ENCODE measurements at places on chromosomes 1 and 21.

DNA sequence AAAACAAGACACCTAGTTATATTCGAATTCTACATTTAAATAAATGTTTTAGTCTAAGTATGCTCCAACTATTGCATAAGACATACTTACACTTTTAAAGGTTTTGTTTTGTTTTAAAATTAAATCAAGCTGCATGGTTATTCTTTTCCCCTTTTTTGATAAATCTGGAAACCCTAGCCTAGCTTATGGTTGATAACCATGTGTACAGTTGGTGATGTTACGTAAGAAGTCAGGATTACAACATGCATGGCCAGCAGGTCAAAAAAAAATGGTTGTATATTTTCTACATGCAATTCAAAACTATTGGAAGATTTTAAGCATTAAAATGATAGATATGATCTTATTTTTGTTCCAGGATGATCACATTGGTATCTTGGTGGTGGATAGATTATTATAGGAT lies 1600.6 kb downstream of the PLA2G4A start:
- no peak for DNase-seq

DNA sequence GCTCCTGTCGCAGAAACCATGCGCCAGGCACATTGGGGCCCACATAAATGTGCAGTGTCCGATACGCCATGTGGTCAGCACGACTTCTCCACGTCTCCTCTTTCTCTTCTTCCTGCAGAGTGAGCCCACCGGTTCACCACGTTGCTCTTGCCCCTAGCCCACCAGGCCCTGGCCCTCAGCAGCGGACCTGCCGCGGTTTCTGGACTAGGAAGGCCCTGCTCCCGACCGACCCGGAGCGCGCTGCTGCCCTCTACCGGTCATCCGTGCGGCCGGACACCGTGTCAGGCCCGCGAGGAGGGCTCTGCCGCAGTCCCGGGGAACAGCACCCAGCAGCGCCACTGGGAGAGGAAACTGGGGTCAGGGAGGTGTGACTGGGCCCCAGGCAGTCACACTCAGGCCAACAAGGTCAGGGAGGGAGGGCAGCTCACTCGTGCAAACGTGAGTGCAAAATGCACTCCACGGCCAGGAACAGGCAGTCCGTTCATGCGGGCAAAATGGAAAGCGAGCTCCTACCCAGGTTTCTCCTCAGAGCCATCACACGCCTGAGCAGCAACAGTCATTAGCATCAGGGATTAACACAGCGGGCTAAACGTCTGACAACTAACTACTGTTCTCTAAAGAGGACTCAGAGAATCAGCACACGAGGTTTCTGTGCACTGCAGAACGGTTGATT lies 13.7 kb downstream of the TLR5 start:
- peak; percentile 44 for DNase-seq

DNA sequence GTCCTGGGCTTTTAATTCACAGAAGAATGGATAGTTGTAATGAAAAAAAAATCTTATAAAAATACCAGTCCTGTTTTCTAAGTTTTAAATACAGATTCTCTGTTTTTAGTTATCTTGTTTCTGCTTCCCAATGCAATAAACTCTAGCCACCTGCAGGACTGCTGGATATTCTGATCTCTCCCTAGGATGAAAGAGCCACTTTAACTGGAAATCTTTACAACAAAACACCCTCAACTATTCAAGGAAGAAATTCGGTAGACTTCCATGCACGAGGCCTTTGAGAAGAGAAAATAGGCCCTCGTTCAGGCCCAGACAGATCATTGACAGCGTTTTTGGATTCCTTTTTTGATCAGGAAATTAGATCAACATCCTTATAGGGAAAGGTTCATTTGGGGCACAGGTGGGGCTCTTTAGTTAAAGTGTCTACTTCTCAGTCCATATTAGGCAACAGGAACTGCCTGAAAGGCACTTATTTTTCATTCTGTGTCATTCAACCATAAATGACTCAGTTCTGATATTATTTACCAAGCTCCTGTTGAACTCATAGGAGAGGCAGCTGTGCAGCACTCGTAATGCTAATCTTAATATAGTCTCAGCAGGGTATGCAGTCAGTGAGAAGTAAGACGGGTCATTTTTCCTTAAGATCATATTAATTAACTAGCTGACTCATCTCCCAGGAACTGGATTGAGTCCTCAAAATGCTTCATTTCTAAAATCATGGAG lies 71.1 kb upstream of the ERRFI1 start:
- peak; percentile 13 for DNase-seq

- DNase-seq: no peak
These were observed 83.9 kb upstream of the SGIP1 start for GRCh38 chr1:66450043-66450514.

DNA sequence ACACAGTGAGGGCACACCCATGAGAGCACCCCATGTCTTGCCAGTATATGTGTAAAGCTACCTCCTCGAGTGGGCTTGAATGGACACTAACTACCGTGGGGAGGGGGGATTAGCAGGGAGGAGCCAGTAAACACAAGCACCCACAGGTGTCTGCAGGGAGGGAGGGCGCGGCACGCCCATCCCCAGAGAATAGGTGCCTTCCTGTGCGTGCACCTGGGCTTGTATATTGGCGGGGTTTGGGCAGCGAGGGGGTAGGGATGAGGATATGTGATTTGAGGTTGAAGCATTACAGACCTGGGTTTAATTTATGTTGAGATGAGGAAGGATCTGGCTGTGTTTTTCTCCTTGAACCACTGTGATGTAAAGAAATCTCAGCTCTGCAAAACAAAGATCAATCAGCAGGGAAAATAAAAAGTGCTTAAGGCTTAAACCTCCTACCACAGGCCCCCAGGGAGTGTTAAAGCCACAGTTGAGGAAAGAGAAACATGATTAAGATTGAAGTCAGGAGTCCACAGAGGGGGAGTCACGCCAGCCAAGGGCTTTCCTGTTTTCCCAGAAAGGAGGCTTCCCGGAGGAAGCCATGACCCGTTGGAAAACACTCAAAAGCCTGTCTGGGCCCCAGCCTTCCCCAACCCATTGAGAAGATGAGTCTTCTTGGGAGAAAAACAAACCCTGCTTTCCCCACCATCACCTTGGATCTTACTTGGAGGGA lies 80.0 kb downstream of the CAMK2N1 start:
- DNase-seq: no peak

DNA sequence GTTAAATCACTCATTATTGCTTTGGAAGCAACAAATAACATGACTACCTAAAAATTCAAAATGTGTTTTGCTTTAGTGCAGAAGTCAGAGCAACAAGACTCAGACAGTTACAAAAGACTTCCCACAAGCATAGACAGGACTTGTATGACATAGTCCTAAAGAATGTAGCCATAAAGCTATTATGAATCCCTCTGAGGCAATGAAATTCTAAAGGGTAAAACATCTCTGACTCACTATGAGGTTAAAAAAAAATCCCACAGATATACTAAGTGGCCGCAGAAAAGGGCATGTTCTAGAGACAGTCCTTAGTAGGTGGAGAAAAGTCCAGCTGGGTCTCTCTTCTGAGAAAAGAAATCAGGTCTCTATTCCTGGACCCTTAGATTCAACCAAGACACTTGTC lies 4.9 kb downstream of the PRKAB2 start:
- DNase-seq: no peak

DNA sequence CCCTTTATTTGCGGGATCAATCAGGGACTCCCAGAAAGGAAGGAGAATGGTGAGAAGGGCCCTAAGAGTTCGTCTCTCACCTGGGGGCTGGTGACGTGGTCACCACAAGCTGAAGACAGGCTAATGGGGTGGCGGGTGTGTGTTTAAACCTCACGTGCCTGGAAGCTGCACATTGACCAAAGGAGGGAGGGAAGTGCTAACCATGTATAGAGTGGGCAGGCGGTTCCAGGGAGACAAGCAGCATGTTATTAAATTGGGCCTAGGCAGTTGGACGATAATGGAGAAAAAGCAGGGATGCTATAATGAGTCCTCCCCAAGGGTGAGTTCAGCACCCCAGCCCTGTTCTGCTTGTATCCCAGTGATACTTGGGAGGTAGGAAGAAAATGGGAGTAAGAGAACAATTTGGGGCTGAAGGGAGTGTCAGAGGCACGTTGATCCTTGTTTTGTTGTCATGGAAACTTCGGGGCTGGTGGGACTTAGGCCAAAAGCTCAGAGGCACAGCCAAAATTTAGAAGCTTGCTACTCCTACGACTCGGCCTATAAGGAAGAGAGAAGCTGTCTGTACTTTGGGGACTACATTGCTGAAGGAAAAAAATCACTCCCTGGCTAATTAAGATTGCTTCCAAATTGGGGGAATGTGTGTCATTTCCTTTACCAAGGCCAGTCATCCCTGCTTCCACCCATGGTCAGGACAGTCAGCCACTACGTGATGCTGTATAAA lies 33.2 kb upstream of the EPHA8 start:
- DNase-seq: no peak

- DNase-seq: no peak
These were observed 998.6 kb downstream of the TTLL7 start for GRCh38 chr1:83000286-83000685.

DNA sequence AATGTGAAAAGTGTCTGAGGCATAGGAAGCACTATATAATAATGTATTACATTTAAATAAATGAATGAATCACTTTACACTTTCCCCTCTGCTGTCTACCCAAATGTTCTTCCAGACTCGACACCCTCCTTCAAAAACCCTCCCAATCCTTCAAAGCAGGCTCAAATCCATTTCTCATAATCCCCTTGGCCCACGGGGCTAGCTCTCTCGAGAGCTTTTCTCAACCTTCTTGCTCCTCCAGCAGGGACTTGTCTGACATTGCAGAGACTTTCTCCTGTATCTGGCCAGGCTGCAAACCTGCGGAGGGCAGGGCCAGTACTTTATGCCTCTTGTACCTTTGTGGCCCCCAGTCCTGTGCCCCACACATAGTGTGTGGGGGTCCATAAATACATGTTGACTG lies 14.1 kb upstream of the CNTN2 start:
- no peak for DNase-seq

DNA sequence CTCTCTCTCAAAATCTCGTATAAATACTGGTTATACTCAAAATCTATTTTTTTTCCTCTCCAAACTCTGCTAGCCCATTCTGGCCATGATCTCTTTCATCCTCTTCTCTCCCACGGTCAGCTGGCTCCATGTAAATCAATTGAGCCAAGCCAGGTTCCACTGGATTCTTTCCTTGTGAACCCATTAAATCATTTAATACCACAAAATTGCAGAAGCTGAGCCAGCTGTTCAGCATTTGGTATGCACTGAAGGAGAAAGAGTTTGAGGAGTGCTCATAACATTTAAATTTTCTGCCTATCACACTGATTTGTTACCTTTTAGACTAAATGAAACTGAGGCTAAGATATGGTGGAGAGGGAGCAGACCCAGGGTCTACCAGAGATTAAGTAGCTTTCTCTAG lies 29.1 kb upstream of the TADA1 start:
- DNase-seq: no peak

- no peak for DNase-seq
These were observed 222.6 kb upstream of the DPYD start for GRCh38 chr1:98143403-98143802.

GRCh38 chr1:217574265-217574949 lies 56.5 kb downstream of the GPATCH2 start:
- no peak for DNase-seq

GRCh38 chr1:59994302-59995198 lies 68.0 kb upstream of the CYP2J2 start:
- no peak for DNase-seq

DNA sequence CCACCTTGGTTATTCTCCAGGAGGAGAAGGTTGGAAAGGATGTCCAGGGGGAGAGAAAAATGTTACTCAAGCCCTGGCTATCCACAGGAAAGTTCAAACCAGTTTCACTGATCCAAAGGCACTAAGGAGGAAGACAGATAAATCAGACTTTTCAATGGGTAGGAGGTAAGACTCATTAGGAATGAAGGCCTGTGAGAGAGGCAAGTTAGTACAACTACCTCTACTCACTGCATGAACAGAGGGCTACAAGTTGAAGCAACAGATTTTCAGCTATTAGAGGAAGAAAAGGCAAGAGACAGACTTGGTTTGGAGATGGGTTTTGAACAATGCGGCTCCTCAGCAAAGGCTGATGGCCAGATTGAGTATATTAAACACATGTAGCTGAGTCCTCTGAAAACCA lies 16.9 kb downstream of the CD160 start:
- no peak for DNase-seq

DNA sequence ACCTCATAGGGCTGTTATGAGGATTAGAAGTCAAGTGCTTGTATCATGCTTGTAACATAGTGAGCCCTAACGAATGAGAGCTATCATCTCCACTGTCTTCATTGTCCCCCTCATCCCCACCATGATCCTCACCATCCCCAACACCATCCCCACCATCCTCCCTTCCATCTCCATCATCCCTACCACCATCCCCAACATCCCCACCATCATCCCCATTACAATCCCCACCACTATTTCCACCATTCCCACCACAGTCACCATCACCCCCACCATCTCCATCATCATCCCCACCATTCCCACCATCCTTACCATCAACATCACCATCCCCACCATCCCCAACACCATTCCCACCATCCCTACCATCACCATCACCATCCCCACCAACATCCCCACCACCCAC lies 39.1 kb upstream of the PADI1 start:
- no peak for DNase-seq

GRCh38 chr1:208068908-208069307 lies 158.0 kb upstream of the CD34 start:
- DNase-seq: no peak

- peak; percentile 24 for DNase-seq
These were observed 3.1 kb downstream of the ACTA1 start for GRCh38 chr1:229430761-229431283.

- no peak for DNase-seq
These were observed 94.4 kb downstream of the ITPKB start for GRCh38 chr1:226644541-226645176.

DNA sequence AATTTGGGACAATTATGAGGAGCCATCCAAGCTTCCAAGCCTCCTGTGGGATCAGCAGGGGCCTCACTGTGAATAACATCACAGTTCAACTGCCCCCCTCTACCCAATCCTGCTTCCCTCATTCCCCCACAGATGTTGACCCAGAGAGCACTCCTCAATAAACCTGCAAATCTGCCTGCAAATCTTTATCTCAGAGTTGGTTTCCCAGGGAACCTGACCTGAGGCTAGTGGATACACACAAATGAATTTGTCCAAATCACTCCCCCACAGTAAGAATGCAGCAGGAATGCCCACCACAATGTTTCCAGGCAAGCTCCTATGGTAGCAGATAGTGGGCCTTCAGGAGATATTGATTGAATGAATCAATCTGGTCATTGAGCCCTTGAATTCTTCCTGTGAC lies 56.4 kb upstream of the HIVEP3 start:
- DNase-seq: no peak

DNA sequence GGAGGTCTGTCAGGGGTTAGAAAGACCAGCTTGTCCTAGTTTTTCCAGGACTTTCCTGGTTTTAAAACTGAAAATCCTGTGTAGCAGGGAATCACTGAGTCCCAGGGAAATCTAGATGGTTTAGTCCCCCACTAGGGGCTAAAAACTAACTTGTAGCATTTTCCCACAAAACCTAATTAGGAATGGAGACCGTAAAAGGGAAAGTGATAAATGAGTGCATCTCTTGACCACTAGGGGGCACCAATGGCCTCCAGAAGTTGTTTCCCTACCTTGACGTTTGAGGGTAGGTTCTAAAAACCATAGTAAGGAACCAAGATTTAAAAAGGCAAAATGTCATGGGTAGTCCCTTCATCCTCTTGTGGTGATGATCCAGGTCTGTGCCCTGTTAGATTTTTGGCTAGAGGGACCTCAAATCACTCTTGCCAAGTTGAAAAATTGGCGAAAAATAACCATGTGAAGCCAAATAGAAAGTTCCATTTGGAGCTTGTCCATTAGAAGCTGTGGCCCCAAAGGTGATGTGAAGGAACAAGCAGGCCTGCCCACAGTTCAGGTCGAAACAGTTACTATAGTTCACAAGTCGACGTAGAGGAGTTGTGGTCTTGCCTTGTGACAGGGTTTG lies 24.5 kb downstream of the CLIC6 start:
- peak; percentile 22 for DNase-seq

Data from activated T-helper 2 cell treated with anti-CD3 and anti-CD28 coated beads, Interferon-gamma antibody, Interleukin-2, Interleukin-4, amounts not matched to agents 10 μg/mL and 5 μg/mL and 100 μg/mL, durations not matched to agents 14 hours and 24 hours and 36 hours (primary cell).